DMS 273 treated with DMSO at 0.1 percent for 48 hours (cell line): ENCODE measurements at places on chromosomes 4 and X.

DNA sequence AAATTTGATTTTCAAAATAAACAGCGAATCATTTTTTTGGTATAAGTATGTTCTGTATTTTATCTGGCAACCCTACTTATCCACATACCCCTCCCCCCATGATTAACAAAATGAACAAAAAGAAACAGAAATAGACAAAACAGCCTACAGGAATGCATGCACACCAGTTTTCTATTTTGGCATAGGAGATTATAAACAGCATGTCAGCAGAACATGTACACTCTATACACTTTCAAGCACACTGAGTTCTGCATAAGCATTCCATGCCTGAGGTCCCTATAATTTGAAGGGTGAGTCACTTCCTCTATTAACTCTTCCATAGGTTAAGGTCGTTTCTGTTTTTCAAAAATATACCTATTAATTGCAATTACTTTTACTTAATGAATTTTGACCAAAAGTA lies 28.0 kb upstream of the ZNF280C start:
- DNase-seq = no peak

GRCh38 chr4:121360495-121360894 lies 20.3 kb downstream of the QRFPR start:
- no peak for DNase-seq

GRCh38 chr4:14225688-14226207 lies 598.2 kb upstream of the BOD1L1 start:
- DNase-seq = no peak

- DNase-seq = no peak
Measured at GRCh38 chr4:47835494-47835893, 2.4 kb downstream of the CORIN start.

- no peak for DNase-seq
Measured at GRCh38 chr4:133694416-133694815, 507.2 kb downstream of the PABPC4L start.

DNA sequence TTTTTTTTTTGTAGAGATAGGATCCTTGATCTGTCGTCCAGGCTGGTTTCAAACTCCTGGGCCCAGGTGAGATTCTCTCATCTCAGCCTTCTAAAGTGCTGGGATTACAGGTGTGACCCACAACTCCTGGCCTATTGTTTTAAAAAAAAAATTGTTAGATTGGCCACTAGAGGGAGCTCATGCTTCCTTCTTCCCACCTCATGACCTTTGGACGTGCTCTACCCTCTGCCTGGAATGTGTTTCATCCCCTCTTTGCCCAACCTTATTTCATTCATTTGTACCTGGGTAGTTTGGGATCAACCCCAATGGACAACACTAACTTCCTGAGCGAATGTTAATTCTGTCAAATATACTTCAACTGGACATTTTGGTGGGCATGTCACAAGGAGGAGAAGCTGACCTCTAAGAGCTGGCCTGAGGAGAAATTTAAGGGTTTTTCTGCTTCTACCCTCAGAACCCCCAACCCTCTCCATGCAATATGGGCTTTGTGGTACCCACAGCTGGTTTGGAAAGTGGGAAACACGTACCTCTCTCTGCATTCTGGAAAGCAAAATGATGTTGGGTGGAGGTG lies 6.4 kb downstream of the PPEF2 start:
- no peak for DNase-seq

DNA sequence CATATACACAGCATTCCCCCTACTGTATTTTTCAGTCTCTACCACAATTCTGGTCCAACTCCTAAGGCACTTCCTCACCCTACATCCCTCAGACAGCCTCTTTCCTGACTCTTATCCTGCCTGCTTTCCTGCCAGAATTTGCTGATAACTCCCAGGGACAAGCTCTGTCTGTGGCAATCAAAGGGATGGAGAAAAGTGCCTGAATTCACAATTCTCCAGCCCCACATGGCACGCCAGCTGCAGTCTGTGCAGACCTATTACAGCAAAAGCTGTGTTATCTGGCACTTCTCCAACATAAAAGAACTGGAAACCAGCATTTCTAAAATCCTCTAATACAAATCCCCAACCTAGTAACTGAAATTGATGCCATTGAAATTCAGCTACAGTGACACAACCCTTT lies 404.8 kb downstream of the KLHL13 start:
- DNase-seq = no peak
